ENCODE measurements at places on chromosomes 5 and 9. TPM values are rescaled to one million over a fixed set of nuclear protein-coding genes. Genes with fewer than 3 reads are reported as not detected.

The FBXO38 gene
- 46.0 TPM for total RNA-seq

The SLC36A2 gene
- total RNA-seq = not detected

The NSUN2 gene
- 41.9 TPM for total RNA-seq

- peak; percentile 13 for DNase-seq
Observed at GRCh38 chr5:104569621-104570020, 1007.0 kb upstream of the NUDT12 start.

- no peak for DNase-seq
Observed at GRCh38 chr5:154319736-154320135, 126.1 kb upstream of the SAP30L start.

All from myocyte (in vitro differentiated cells).